Type B pancreatic cell (in vitro differentiated cells): ENCODE measurements at places on chromosomes 3 and 15. TPM values are rescaled to one million over a fixed set of nuclear protein-coding genes. Genes with fewer than 3 reads are reported as not detected.

DNA sequence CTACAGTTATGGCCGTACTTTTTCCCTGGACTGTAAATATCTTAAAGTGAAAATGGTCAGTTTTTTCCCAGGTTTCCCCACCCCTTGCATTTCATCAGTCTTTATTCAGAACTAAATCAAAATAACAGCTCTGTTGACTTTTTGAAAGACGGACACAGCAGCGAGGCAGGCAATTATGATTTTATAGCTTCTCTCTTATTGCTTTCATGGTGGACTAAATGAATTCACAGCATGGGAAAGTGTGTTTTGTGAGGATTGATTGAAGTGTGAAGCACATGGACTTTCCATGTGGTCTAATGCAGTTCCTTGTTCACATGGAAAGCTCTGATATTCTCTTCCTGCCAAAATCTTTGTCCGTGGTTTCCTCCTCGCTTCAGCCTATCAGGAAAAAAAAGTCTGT, 268.7 kb upstream of the ARL6 start:
- no peaks in the 10 kb centered on the region for H3K4me1 ChIP-seq
- no peak for DNase-seq
- H3K4me3 ChIP-seq = no peak overlapping the region

OTOL1 gene
- total RNA-seq = 1.2 TPM in 1 of 2 replicates, not detected in the other

- H3K27me3 ChIP-seq = no peaks in the 10 kb centered on the region
- DNase-seq = no peak
- H3K27ac ChIP-seq = peak overlapping the region; percentile 98
- peaks cover 46% of the 10 kb centered on the region for H3K4me1 ChIP-seq
Observed at GRCh38 chr15:74869726-74870407, 3.3 kb downstream of the SCAMP2 start.

TRAIP gene
- 7.5 and 23.0 TPM in 2 replicates for total RNA-seq

CD80 gene
- total RNA-seq = 0.10 TPM in 1 of 2 replicates, not detected in the other

FSTL1 gene
- total RNA-seq = 183 and 383 TPM in 2 replicates
